ENCODE measurements at places on chromosomes 5 and 9.

GRCh38 chr9:3608011-3608410, 82.2 kb upstream of the RFX3 start:
- DNase-seq, result no peak

DNA sequence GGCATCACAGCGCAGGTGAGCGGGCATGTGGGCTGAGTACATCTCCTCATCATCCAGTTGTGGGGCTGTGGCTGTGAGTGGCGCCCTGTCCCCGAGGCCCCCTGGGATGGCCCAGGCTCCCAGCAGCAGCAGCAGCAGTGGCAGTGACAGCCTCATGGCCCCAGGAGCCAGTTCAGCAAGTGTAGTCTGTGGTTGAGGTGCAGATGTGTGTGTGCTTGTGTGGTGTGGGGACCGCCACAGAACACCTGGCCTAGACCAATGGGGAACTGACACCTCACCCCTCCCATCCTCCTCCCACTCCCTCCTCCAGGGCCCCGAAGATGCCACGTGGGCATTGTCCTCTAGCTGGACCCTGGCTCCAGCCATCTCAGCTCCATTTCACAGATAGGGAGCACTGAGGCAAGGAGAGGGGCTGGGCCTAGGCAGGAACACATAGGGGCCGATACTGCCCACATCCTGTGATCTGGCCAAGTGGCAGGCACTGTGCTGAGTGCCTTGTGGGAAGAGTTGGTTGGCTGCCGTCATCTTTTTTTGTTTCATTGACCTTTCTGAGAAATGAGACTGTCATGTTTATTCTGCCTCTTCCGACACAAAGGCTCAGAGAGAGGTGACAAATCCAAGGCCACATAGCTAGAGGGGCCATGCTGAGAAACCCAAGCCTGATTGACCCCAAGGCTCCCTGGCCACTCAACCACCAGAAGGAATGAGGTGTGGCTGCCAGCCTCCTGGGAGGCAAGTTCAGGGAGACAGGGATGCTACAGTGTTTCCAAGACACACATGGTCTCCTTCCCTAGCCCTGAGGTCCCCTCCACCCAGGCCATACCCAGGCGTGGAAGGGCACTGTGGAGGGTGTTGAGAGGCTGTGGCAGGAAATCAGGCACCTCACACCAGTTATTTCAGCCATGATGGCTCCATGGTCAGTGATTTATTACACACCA, at the start of gene MZB1:
TSS of gene MZB1 (minus strand) at position 213 of the 938 bp plus-strand sequence. CDS start at position 156, 57 bp downstream.
- DNase-seq, result no peak

- DNase-seq, result no peak
Measured at GRCh38 chr5:134566741-134567221, 41.3 kb downstream of the JADE2 start.

- no peak for DNase-seq
Measured at GRCh38 chr5:79886925-79887655, 104.0 kb downstream of the MTX3 start.

DNA sequence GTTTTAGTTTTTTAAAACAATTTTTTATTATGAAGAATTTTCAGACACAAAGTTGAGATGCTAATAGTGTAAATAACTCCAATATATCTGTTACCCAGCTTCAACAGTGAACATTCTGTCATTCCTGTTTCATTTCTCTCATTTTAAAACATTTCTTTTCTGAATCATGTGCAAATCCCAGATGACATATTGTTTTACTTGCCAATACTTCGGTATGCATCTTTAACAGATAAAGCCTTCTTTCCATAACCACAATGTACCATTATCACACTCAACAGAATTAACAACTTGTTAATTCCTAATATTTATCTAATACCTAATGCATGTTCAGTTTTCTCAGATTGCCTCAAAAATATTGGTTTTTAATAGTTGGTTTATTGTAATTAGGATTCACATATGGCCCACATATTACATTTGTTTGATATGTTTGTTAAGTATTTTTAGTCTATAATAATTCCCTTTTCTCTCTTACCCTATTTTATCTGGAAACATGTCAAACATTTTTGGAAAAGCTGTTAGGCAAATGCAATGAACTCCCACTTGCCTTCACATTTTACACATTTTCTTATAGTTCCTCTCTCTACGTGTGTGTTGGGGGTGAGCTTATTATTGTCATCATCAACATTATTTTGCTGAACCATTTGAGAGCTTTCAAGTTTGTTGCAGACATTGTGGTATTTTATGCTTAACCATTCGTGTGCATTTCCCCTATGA, 58.7 kb upstream of the ANKRD55 start:
- DNase-seq, result no peak

GRCh38 chr9:93897075-93897970, 57.8 kb downstream of the BARX1 start:
- no peak for DNase-seq

GRCh38 chr9:129270903-129271431, 92.9 kb upstream of the IER5L start:
- DNase-seq, result no peak
